LoVo (cell line): ENCODE measurements at places on chromosomes 3 and 15.

DNA sequence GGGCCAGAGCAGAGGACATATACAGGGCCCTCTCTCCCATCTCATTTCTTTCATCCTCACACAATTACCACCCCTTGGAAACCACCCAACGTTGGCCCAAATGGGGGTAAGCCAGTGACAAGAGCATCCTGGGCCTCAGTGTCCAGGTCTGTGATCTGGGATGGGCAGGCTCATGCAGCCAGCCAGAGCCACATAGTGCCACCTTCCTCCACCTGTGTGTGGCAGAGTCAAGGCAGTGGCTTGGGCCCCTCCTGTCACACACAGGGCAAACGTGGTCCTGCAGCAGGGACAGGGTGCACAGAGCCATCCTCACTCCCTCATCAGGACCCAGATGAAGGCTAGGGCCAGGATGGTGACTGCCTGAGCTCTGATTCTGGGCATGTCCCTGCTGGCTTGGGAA is 2.3 kb upstream of the MYL3 start:
- DNase-seq = no peak

GRCh38 chr3:39096775-39097174 is 10.7 kb downstream of the GORASP1 start:
- no peak for DNase-seq

DNA sequence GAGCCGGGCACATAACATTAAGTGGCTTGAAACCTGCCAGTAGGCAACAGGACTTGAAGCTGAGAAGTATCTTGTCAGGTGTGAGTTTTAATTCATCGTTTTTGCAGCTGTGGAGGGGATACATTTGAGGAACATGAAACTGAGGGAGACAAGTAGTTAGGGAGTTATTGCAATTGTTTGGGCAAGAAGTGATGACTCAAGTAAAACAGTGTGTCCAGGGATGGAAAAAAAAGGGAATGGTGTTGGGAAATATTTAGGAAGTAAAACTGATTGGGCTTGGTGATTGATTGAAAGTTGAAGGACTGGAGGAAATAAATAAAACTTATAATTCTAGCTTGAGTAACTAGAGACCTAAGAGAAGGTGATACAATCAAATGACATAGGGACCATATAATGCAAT is 85.5 kb downstream of the NCEH1 start:
- no peak for DNase-seq

GRCh38 chr3:66480666-66481065 is 20.2 kb downstream of the LRIG1 start:
- DNase-seq = no peak

- no peak for DNase-seq
These were observed 188.1 kb upstream of the NSMCE3 start for GRCh38 chr15:29457729-29458128.

DNA sequence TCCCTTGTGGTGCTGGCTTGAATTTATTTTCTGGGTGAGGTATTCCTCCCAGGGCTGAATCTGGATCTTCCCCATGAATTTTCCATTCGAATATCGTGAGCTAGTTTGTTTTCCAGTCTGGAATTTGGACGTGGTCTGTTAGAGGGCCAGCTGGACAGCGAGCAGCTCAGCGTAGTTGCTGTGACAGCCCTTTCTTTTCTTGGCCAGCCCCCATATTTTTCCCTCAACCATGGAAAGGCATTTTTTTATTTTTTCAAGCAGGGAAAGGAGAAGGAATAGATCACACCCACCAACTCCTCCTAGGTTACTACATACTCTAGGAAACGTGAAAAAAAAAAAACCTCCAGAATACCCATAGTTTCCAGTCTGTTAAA is 152.0 kb downstream of the KLHL25 start:
- no peak for DNase-seq

- no peak for DNase-seq
These were observed 595.8 kb downstream of the NLGN1 start for GRCh38 chr3:173993299-173993698.

DNA sequence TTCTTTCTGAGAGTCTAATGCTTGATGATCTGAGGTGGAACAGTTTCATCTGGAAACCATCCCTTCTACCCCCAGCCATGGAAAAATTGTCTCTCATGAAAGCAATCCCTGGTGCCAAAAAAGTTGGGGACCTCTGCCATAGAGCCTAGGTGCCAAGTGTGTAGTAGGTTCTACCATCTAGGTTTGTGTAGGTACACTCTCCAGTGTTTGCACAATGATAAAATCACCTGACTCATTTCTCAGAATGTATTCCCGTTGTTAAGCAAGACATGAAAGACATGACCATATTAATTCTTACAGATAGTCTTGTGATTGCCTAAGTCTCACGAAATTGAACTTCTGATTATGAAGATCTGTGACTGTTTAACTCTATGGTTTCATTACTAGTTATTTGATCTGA is 68.6 kb downstream of the KAT2B start:
- no peak for DNase-seq

GRCh38 chr3:14532691-14533456 is 7.3 kb downstream of the GRIP2 start:
- DNase-seq = peak; percentile 80

DNA sequence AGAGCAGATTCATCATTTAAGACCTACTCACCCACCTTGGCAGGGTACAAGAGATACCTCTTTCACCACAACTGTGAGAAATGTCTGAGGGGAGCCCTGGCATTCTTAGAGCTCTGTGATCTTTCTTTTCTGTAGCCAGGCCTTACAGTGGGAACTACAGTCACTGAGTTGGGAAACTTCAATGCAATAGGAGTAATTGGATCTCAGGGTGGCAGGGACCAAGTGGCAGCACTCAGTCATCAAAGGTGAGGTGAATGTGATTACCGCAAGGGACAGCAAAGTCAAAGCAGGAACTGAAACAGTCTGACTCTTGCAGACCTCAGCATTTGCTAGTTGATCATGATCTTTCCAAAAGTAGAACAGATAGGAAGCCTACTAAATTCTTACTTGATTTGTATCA is 7.2 kb upstream of the MCF2L2 start:
- DNase-seq = no peak

DNA sequence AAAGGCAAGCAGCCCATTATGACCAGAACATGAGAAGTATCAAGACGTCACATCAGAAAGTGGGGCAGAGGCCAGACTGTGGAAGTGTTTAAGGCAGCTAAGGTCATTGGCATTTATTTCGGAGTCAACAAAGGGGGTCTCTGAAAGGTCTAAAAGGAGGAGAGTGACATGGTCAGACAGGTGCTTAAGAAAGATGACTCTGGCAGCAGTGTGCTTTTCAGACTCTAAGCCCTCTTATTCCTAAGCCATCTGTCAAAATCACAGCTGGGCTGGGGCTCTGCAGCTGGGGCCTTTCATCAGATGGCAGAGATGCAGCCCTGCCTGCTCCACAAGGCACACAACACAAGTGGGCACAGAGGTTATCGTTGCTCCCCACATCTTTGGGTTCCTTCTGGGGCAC is 14.0 kb downstream of the FBXL22 start:
- DNase-seq = no peak

GRCh38 chr3:98361289-98361688 is 7.6 kb downstream of the OR5K4 start:
- DNase-seq = no peak

GRCh38 chr3:197367081-197367780 is 68.8 kb upstream of the DLG1 start:
- peak; percentile 32 for DNase-seq

GRCh38 chr3:25508901-25509300 is 80.8 kb downstream of the RARB start:
- DNase-seq = no peak

GRCh38 chr15:37056177-37057121 is 43.9 kb downstream of the MEIS2 start:
- DNase-seq = no peak

DNA sequence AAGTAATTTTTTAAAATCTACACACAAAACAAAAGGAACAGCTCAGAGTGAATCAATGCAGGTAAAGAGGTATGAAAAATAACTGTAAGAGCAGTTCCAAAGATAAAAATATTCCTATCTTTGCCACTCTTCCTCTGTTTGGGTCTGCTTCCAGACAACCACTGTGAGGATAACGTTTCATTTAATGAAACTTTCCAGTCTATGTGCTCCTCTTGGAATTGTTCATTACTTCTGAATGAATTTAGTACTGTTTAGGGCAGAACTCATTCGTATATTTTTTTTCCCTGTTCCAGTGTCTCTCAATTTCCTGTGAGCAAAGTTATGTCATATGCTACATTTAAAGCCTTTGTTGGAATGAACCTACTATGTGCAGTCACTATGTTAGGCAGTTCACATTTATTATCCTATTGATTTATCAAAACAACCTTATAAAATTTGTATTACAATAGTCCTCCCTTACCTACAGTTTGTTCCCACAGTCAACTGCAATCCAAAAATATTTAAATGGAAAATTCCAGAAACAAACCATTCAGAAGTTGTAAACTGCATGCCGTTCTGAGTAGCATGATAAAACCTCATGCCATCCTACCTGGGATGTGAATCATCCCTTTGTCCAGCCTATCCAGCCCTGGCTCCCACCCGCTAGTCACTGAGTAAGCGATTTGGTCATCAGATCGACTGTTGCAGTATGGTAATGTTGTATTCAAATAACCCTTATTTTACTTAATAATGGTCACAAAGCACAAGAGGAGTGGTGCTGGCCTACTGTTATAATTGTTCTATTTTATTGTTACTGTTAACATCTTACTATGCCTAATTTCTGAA is 98.1 kb downstream of the TMCC1 start:
- DNase-seq = peak; percentile 64

GRCh38 chr3:147775816-147776530 is 366.8 kb downstream of the ZIC1 start:
- DNase-seq = no peak

- DNase-seq = peak; percentile 27
These were observed 227.6 kb upstream of the BHLHE40 start for GRCh38 chr3:4751502-4752101.

DNA sequence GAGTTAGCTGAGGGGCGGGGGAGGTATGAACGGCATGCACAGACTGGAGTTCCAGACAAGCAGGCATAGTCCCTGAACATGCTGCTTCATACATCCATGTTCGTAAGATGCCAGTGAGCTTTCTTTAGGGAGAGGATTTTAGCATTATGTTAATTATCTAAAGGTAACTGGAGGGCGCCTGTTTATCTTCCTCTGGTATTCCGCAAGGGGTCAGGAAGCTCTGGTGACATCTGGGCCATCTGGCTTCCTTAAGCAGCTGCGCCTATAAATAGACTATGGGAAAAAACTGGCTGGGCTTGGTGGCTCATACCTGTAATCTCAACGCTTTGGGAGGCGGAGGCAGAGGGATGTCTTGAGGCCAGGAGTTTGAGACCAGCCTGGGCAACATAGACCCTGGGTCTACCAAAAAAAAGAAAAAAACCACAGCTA is 1.5 kb upstream of the FBXO22 start:
- DNase-seq = no peak

DNA sequence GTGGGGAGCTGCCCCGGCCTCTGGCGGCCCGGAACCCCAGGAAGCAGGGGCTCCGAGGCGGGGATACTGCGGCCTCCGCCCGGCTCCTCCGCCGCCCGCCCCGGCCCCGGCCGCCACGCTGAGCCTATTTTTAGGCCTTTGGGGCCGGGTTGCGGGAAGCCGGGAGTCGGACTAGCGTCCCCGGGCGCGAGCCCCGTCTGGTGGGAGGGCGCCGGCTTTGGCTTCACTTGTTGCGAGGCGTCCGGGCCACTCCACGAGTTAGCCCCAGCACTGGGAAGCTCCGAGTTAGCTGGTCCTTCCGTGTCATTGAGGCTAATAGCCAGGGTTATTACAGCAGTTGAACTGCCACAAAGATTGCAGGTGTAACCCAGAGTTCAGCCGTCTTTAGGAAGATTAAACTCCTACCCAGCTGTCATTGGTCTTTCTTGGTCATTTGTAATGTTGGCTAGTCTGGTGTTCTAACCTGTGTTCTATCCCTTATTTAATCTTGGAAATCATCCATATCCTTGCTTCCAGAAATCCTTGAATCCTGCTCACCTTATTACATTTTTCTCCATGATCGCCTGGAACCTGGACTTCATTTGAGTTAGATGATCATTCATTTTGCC is 791 bp downstream of the GYG1 start:
- peak; percentile 34 for DNase-seq

- no peak for DNase-seq
These were observed 58.2 kb upstream of the NR2C2 start for GRCh38 chr3:14889205-14889604.

GRCh38 chr15:36414670-36415069 is 164.8 kb upstream of the CDIN1 start:
- DNase-seq = no peak

DNA sequence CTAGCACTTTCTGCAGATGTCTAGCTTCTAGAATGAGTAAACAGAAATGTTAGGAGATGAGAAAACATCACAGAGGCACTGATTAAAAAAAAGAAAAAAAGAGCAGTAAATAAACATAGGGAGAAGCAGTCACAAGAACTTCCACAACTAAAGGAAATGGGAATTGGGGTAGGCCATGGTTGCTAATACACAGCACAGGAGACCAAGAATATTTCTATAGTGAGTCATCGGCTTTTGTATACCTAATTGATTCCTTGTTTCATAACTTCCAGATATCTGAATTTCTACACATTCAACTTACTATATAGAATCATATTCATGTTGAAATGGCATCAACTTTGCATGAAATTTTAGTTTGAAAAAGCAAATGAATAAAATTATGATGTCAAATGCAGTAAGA is 47.3 kb upstream of the TCF12 start:
- DNase-seq = peak; percentile 53

- no peak for DNase-seq
These were observed 141.7 kb downstream of the C3orf38 start for GRCh38 chr3:88291486-88291885.

DNA sequence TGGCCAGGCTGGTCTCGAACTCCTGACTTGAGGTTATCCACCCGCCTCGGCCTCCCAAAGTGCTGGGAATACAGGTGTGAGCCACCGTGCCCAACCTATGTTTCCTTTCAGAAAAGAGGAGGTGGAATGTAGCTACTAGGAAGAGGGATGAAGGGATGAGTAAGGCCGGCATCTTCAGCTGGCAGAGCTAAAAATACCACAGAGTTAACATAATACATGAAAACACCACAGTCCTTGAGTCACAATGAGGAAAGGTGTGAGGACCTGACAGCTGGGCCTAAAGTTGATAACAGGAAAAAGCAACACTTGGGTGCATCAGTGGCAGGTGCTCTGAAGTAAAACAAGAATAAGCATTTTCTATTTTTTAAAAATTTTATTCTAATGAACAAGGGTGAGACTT is 392.2 kb downstream of the DIPK2A start:
- DNase-seq = no peak

- no peak for DNase-seq
These were observed 44.5 kb upstream of the CCNL1 start for GRCh38 chr3:157204431-157204830.

DNA sequence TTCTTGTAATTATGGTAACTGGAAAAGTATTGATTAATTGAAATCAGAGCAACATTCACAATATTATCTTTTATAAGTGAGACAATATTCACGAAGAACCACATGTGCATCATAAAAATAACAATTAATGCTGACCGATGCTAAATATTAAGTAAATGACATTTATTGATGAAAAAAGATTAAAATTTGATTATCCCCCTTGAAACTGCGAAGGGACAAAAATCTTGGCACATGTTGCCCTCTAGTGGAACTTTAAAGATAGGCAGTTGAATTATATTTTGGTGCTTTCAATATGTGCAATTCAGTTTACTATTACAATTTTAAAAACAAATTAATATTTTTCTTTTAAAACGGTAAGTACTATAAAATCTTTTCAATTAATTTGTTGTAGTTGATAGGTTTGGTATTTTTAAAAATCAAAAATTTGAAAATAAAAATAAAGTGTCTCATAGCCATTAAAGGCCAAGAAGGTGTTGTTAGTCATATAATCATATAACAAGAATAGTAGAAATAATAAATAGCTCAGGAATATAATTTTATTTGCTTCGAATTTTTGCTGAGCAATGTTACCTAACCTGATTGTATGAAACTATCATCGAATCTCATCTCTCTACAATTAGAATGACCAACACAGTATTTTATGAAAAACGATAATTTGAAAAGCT is 270.2 kb downstream of the ROBO1 start:
- peak; percentile 16 for DNase-seq
